ENCODE measurements at places on chromosomes 3 and 15. TPM values are rescaled to one million over a fixed set of nuclear protein-coding genes. Genes with fewer than 3 reads are reported as not detected.
A peak's percentile ranks its signal among the peaks of the same experiment; 100 is the strongest.

Gene CD200
- total RNA-seq, result 32.7 TPM

Gene TNNC1
- total RNA-seq, result 4.2 TPM

Gene TMA7
- 398 TPM for total RNA-seq

Gene TTC14
- 26.5 TPM for total RNA-seq

DNA sequence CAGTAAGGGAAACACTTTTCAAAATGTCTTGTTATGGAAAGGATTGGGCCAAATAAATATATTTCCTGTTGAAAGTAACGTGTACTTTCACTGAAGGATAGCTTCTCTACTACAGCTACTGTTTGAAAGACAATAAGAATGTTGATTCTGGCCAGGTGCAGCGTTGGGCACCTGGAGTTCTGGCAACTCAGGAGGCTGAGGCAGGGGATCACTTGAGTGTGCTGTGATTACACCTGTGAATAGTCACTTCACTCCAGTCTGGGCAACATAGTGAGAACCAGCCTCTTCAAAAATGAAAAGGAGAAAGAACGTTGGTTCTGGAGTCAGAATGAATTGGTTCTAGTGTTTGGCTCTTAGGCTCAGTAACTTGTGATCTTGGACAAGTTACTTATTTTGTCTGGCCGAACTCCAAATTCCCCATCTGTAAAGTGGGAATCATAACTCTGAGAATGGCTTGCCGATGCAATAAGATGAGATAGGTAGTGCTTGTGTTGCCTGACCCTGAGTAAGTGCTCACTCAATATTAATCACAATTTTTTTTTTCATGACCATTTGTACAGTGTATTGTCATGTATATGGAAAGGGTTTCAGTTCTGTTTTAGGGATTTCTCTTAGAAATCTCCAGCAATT, 310.8 kb downstream of the PTPRG start:
- DNase-seq, result no peak
- no peak overlapping the region for H3K4me3 ChIP-seq
- H3K4me1 ChIP-seq, result no peaks in the 10 kb centered on the region
- no peak overlapping the region for H3K27ac ChIP-seq

GRCh38 chr15:81813215-81813614, 232.6 kb downstream of the MEX3B start:
- no peaks in the 10 kb centered on the region for H3K36me3 ChIP-seq
- DNase-seq, result no peak
- no peak overlapping the region for H3K4me3 ChIP-seq

DNA sequence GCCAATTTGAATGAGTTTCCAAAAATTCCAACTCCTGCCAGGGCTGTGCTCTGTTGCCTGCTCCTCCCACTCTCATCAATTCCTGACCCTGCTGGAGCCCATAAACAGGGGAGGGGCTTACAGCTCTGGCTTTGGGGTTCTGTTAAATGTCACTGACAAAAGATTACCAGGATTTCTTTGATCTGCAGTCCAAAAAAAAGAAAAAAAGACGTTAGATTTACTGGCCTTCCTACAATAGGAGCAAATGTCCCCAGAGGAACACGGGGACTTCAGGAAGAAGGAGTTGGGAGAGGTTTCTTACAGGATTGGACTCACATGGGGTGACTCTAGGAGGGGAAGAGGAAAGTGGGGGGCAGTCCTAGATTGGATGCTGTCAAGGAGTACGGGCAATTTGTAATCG, 84.3 kb upstream of the RNF7 start:
- H3K36me3 ChIP-seq, result no peaks in the 10 kb centered on the region
- no peaks in the 10 kb centered on the region for H3K4me1 ChIP-seq
- DNase-seq, result no peak
- H3K27ac ChIP-seq, result no peak overlapping the region
- H3K27me3 ChIP-seq, result peaks cover 15% of the 10 kb centered on the region
- no peak overlapping the region for H3K4me3 ChIP-seq

GRCh38 chr15:63826528-63826927, 7.2 kb downstream of the HERC1 start:
- no peak for DNase-seq
- H3K4me3 ChIP-seq, result no peak overlapping the region
- peaks cover 10% of the 10 kb centered on the region for H3K36me3 ChIP-seq
- no peaks in the 10 kb centered on the region for H3K27me3 ChIP-seq

- H3K36me3 ChIP-seq, result peaks cover 5% of the 10 kb centered on the region
- no peak for DNase-seq
- no peak overlapping the region for H3K27ac ChIP-seq
- H3K4me1 ChIP-seq, result peaks cover 19% of the 10 kb centered on the region
- no peaks in the 10 kb centered on the region for H3K27me3 ChIP-seq
These were observed 82.1 kb upstream of the POMGNT2 start for GRCh38 chr3:43187836-43188479.

- H3K27me3 ChIP-seq, result peaks cover 9% of the 10 kb centered on the region
- H3K36me3 ChIP-seq, result no peaks in the 10 kb centered on the region
- H3K4me3 ChIP-seq, result no peak overlapping the region
- no peak overlapping the region for H3K27ac ChIP-seq
- H3K4me1 ChIP-seq, result no peaks in the 10 kb centered on the region
These were observed 91.5 kb upstream of the TBC1D5 start for GRCh38 chr3:17833786-17834559.

- H3K27me3 ChIP-seq, result no peaks in the 10 kb centered on the region
- H3K27ac ChIP-seq, result no peak overlapping the region
- no peak for DNase-seq
These were observed 63.1 kb downstream of the IL16 start for GRCh38 chr15:81259760-81260298.

GRCh38 chr3:43326891-43327581, 40.7 kb downstream of the SNRK start:
- H3K27me3 ChIP-seq, result no peaks in the 10 kb centered on the region
- H3K27ac ChIP-seq, result peak overlapping the region; percentile 91
- peaks cover 43% of the 10 kb centered on the region for H3K36me3 ChIP-seq
- peak overlapping the region; percentile 52 for H3K4me3 ChIP-seq

DNA sequence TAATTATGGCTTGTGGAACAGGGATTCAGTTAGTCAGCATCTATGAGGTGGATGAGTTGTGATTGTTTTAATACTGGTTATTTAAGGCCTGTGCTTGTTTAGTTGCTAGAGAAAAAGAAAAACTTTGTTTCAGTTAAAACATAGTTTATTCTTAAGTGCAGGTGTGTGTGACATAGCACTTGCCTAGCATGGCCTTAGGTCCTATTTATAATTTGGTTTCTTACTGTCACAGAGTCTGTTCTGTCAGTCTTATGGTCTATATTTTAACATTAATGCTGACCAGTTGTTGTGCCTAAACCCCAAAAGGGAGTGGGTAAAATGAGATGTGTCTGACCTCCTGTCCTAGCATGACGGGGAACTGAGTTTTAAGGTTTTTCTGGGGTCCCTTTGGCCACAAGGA, 486.3 kb downstream of the ZIC1 start:
- H3K27me3 ChIP-seq, result no peaks in the 10 kb centered on the region
- no peak overlapping the region for H3K27ac ChIP-seq
- no peak for DNase-seq
- H3K4me1 ChIP-seq, result no peaks in the 10 kb centered on the region
- H3K4me3 ChIP-seq, result no peak overlapping the region

DNA sequence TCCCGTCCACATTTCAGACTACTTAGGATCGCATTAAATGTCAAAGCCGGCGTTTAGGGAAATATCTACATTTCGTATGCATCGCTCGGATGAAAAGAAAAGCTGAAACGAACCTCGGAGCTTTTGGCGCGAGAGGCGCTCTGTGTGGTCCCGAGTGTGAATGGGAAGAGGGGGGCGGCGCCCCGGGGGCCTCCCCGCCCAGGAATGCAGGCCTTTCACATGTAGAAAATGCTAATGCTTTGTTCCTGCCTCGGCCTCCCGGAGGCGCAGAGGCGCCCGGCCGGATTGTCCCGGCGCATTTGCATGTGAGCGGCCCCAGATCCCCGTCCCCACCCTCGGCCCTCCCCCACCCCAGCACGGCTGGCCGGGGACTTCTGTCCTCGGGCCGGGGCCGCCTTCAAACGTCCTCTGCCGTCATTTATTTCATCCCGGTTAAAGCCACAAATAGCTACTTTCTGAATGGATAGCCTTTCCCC, 37.0 kb upstream of the TRIM71 start:
- H3K27ac ChIP-seq, result peak overlapping the region; percentile 60
- peaks cover 3% of the 10 kb centered on the region for H3K4me1 ChIP-seq
- peaks cover 14% of the 10 kb centered on the region for H3K27me3 ChIP-seq
- peak; percentile 21 for DNase-seq

- H3K4me3 ChIP-seq, result no peak overlapping the region
- no peaks in the 10 kb centered on the region for H3K27me3 ChIP-seq
- H3K36me3 ChIP-seq, result no peaks in the 10 kb centered on the region
- no peak overlapping the region for H3K27ac ChIP-seq
- H3K4me1 ChIP-seq, result peaks cover 2% of the 10 kb centered on the region
- no peak for DNase-seq
These were observed 42.1 kb upstream of the RAF1 start for GRCh38 chr3:12705981-12706380.

DNA sequence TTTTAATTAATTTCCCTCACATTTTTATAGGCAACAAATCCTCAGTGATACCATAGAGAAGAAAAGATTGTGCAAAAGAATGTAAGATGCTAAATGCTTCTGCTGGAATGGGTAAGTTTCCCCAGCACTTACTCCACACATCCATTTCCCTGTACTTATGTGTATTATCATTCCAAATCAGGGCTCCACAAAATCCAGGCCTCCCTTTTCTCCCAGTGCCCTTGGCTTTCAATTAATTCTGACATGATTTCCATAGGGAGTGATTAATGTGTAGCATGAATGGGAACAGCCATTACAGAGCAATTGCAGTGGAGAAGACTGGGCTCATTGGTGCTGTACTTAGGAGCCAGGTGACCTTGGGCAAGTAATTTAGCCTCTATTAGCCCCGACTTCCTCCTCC, 41.3 kb upstream of the UBE2E1 start:
- no peak overlapping the region for H3K27ac ChIP-seq
- DNase-seq, result no peak
- H3K4me1 ChIP-seq, result peaks cover 27% of the 10 kb centered on the region

Measured in activated naive CD8-positive, alpha-beta T cell treated with anti-CD3 and anti-CD28 coated beads for 36 hours (primary cell).